NCI-H748 treated with DMSO at 0.1 percent for 48 hours (cell line): ENCODE measurements at places on chromosomes 4 and X.

- no peak for DNase-seq
These were observed 19.7 kb upstream of the BBS12 start for GRCh38 chr4:122712782-122713181.

DNA sequence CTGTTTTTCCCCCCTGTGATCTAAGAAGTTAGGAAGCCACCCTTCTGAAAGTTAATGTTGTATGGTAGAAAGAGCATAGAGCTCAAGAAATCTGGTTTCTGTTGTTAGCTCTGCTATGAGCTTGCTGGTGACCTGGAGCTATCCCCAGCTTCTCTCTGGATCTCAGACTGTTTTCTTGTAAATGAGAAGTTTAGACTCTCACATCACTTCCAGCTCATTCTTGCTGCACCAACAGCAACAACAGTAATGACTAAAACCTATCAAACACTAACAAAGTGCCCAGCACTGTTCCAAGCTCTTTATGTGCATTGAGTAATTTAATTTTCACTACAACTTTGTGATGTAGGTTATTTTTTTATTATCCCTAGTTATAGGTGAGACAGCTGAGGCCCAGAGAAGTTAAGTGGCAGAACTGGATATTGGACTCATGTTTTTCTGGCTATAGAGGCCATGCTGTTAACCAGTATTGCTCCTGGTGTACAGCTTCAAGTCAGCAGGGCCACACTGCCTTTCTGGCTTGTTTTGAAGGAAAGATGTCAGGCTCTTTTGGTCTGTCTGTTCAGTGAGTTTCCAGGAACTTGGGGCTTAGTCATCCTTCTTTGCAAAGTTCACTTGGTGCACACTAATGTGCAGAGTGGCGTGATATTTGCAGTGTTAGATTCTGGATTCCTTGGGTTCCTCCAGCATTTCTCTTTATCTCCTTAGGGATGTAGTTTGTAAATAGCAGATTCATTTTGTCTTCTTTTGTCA, 27.8 kb upstream of the TMEM164 start:
- DNase-seq, result no peak

- no peak for DNase-seq
These were observed 207.3 kb downstream of the GABRB1 start for GRCh38 chr4:47238667-47239066.

GRCh38 chr4:151573474-151573873, 164.5 kb downstream of the FHIP1A start:
- DNase-seq, result no peak

- DNase-seq, result no peak
These were observed 31.0 kb downstream of the CC2D2A start for GRCh38 chr4:15500701-15501100.

DNA sequence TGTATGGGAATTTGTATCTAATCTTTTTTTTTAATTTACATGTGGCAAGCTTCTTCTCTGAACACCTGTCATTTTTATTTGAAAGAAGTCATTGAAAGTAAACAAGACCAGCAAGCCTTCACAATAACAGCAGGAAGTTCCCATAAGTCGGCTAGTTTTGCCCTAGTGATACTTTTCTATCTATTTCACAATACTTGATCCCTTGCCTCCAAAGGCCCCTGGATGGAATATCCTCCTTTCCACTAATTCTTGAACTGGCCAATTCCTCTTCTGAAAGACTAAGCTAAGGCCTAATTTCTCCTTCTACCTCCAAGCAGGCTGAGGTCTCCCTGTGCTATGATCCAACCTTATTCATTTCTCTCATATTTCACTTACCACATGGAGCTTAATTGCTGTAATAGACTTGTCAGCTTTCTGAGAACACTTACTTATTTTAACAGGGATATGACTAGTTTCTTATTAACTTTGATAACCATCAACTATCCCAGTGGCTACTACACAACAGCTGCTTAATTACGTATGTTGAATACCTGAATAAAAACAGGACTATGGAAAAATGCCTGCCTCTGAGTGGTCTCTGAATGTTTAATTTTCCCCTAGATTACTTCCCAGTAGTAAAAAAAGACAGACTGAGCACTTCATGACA, 194.2 kb downstream of the MAD2L1 start:
- DNase-seq, result no peak

GRCh38 chr4:148162991-148163390, 279.2 kb downstream of the NR3C2 start:
- DNase-seq, result no peak

GRCh38 chrX:119885554-119886428, 9.9 kb upstream of the AKAP14 start:
- no peak for DNase-seq

DNA sequence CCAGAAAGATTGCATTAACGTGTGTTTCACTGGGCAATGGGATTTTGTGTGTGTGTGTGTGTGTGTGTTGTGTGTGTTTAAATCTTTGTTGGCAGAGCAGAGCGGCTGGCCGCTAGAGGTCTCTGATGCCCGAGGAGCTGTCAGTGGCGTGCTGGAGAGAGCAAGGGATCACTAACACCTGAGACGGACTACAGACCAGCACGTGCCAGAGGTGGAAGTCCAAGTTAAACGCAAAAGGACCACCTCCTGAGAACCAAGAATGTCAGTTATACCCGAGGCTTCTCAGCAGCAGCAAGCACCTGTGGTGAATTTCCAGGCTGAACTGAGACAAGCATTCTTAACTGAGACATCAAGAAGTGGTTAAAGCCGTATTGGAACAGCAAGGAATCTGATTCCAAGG, 9.0 kb upstream of the SLC25A14 start:
- DNase-seq, result peak; percentile 49

GRCh38 chr4:129403848-129404247, 307.9 kb downstream of the C4orf33 start:
- no peak for DNase-seq

- no peak for DNase-seq
These were observed 183.8 kb upstream of the NUDT10 start for GRCh38 chrX:51148848-51149247.

GRCh38 chrX:22340022-22340616, 67.4 kb downstream of the CBLL2 start:
- no peak for DNase-seq

GRCh38 chrX:71453056-71453455, 79.8 kb upstream of the OGT start:
- no peak for DNase-seq

DNA sequence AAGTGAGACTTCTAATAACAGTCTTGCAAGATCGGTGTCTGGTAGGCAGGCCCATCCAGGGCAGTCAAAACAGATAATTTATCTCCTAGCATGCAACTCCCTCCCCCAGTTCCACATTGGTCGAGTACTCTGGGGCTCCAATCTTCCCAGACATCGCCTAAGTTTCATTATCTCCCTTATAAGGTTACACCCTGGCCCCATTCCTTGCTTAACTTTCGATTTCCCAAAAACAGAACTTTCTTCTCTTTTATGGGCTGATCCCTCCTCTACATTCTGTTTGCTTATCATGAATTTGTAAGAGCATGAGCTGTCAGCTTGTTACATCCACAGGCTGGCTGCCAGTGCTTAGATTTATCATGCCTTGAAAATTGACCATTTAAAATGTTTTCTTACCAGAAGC, 471.3 kb downstream of the TECRL start:
- DNase-seq, result no peak

GRCh38 chr4:54712206-54712605, 54.4 kb downstream of the KIT start:
- no peak for DNase-seq

- DNase-seq, result no peak
These were observed 13.3 kb downstream of the MGARP start for GRCh38 chr4:139266583-139267257.

DNA sequence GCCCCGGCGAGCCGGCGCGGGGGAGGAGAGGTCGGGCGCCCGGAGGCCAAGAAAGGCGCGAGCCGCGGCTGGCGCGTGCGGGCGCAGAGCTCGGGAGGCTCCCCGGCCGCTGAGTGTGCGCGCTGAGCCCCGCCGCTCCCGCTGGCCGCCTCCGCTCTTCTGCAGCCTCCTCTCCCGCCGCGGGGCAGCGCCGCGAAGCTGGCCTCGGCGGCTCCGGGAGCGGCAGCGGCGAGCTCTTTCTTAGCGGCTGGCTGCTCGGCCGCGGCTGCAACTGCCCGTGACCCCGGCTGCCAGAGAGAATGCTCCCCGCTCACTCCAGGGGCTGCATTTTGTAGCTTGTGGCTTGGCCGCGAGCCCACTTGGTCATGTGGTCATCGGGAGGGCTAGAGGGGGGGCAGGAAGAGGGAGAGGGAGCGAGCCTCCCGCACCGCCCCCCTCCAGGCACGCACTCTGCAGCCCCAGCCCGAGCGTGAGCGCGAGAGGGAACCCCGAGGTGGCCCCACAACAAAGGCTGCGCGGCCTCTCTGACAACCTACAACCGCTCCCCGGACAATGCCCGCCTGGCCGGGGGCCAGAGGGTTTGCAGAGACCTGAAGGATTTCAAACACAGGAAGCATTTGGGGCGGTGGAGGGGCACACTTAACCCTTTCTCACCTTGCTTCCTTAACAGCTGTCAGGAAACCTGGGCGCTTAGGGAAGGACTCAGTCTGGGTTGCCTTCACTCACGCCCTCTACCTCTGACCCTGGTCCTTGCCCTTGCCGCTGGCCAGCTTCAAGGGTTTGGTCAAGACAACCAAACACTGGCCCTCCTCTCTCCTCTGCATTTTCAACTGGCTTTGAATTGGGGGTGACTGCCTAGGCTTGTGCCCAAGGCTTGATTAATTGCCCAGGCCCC, at the start of gene APLN:
TSS of gene APLN (minus strand) at position 305 of the 895 bp plus-strand sequence. CDS start 326 bp downstream, outside the sequence.
- peak; percentile 34 for DNase-seq

DNA sequence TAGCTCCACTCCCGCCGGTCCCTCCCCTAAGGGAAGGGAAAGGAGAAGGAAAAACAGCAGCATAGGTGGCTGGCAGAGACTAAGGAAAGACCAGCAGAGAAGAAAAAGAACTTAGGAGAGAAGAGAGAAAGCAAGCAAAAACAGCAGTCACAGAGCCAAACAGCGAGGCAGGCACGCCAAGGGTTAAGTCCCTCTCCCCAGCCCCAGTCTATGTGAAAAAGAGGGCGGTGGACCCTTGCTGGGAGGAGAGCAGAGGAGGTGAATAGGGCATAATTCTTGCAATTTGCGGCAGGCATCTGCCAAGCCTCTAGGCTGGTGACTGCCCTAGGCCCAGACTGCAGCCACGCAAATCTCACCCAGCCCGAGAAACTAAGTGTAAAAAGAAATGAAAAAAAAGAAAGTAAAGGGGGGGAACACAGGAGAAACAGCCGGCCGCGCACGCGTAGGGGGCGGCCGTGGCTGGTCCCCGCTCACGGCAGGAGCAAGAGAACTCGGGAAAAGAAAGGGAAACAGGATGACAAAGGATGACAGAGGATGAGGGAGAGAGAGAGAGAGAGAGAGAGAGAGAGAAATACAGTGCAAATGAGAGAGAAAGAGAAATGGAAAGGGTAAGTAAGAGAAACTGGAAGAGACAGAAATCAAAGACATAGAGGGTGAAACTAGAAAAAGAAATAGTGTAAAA, 48.6 kb downstream of the MAGEA9 start:
- DNase-seq, result no peak

DNA sequence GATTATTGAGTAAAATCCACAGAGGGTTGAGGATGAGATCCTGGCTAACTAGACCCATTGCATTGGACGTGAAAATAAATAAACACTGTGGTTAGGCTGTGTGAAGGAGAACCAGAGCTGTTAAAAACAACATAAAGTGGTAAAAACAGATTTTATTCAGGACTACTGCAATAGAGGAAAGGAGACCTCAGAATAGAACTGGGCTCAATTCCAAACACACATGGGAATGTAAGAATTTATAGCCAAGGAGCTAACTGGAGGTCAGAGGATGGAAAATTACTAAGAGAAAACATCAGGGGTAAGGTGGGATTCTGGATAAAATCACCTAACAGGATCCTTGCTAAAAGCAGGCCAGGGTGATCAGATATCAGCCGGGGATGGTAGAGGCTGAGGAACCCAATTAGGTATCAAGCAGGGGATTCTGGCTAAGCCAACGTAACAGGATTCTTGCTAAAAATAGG, 112.4 kb downstream of the RNF150 start:
- DNase-seq, result no peak

GRCh38 chrX:13092455-13092941, 48.1 kb upstream of the FAM9C start:
- no peak for DNase-seq

DNA sequence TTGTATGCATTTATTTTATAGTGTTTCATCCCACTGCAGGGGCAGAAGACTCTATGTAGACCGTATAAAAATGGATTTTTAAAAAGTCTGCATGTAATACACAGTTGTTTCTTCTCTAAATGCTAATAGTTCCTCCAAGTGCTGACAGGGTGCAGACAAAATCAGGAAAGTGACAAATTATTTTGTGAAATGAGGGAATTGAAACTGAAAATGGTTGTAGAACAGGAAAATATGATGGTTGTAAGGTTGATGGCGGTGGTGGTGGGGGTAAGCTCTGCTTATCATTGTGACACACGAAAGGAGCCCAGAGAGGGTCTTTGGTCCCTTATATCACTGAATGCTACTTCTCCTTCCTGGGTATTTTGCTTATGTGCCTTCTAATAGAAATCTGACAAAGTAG, 4.3 kb downstream of the IL15 start:
- no peak for DNase-seq

DNA sequence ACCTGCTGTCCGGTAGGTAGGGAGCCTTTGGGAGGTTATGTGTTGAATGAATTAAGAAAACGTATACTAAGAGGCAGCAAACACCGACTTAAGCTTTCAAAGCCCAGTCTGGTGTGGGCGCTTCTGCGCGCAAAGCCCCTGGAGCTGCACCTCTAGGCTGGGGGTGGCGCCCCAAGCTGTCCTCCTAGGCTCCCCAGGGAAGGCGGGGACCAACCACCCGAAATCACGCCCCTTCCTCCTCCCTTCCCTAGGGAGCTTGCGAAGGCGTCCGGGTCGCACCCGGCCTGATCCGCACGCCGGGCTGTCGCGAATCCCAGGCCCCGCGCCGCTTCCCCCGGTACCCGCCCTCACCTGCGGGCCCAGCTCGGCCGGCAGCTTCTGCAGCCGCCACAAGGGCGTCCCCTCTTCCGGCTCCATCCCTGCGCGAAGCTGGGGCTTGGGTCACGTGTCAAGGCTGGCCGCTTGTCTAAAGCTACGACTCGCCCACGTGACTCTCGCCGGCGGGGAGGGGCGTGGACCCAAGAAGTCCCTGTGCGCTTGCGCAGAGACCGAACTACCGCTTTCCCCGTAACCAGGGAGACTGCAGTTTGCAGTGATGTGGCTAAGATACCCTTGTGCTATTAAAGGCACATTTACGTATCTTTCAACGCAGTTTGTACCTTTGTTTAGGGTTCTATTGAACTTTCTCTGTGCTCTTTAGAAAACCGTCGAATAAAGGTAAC, at the start of gene COMMD8:
TSS of gene COMMD8 (minus strand) at position 468 of the 722 bp plus-strand sequence. CDS start at position 417, 51 bp downstream.
- peak; percentile 64 for DNase-seq

- no peak for DNase-seq
These were observed 28.1 kb downstream of the KANTR start for GRCh38 chrX:53122013-53122412.

GRCh38 chrX:110142096-110142495, 139.2 kb downstream of the TMEM164 start:
- DNase-seq, result no peak

DNA sequence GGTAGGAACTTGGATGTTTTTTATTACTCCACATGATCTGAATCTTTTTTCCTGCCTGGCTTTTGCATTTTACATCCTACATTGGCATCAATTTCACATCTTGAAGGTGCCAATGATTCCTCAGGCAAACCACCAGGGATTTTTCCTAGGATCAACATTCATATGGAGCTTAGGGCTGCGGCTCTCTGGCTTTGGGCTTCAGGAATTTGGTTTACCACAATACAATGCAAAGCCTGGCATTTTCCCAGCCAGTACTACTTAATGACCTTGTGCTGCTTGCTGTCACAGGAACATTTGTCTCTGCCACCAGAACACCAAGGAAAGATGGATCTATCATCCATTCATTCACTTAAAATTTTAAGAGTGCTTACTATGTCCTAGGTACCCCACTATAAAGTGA, 180.7 kb downstream of the PDGFC start:
- no peak for DNase-seq
